ENCODE measurements at places on chromosomes 2 and 18. TPM values are rescaled to one million over a fixed set of nuclear protein-coding genes. Genes with fewer than 3 reads are reported as not detected.

DNA sequence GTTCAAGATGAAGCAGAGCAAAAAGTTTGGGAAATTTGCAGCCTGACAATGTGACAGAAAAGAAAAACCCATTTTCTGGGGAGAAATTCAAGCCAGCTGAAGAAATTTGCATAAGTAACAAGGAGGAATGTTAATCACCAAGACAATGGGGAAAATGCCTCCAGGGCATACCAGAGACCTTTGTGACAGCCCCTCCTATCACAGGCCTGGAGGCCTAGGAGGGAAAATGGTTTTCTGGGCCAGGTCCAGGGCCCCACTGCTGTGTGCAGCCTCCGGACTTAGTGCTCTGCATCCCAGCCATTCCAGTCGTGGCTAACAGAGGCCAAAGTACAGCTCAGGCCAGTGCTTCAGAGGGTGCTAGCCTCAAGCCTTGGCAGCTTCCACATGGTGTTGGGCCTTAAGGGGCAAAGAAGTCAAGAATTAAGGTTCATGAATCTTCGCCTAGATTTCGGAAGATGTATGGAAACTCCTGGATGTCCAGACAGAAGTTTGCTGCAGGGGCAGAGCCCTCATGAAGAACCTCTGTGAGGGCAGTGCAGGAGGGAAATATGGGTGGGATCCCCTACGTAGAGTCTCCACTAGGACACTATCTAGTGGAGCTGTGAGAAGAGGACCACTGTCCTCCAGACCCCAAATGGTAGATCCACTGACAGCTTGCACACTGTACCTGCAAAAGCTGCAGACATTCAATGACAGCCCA is 314.1 kb upstream of the TRIB2 start:
- DNase-seq: no peak

- DNase-seq: peak; percentile 54
These were observed 10.2 kb downstream of the GPAT2 start for GRCh38 chr2:96024336-96025193.

- no peak for DNase-seq
These were observed 157.1 kb downstream of the PRPF40A start for GRCh38 chr2:152560166-152560565.

DNA sequence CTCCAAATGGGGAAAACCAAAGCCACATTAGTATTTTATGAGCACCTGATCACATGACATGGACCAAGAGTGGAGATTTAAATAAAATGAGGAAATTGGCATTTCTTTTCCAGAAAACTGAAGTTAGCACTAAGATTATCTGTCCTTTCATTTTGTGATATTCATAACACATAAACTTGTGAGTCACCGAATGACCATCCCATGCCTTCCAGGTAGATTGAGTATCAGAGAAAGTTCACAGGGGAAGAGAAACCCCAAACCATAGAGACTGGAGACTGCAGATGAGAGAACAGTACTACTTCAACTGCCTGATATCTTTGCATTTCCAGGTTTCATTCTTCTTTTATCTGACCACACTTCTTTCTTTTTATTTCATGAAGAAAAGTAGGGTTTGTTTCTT is 176.3 kb upstream of the LRP1B start:
- no peak for DNase-seq

Gene PHLPP1
- total RNA-seq: 29.2 TPM

Gene TRABD2A
- 7.6 TPM for total RNA-seq

Gene NEU2
- total RNA-seq: not detected

- DNase-seq: no peak
These were observed 78.7 kb downstream of the MYCN start for GRCh38 chr2:16019060-16019480.

DNA sequence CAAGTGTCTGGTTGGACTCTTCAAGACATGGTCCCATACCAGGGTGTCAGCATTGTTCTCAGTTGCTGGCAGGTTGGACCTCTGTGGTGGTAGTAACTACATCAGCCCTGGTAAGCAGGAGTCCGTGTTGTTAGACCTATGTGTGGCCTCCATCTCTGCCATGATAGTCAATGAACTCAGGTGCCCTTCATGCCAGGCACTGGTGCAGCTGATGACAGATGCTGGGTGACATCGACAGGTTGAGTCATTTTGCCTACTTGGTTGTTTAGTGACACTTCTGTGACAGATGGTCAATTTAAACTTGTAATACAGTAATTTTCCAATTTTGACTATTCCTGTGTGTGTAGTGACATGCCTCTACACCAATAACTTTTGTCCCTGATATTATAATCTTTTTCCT is 189.7 kb downstream of the SP3 start:
- no peak for DNase-seq

- DNase-seq: no peak
These were observed 12.1 kb downstream of the GALNT14 start for GRCh38 chr2:31125918-31126695.

DNA sequence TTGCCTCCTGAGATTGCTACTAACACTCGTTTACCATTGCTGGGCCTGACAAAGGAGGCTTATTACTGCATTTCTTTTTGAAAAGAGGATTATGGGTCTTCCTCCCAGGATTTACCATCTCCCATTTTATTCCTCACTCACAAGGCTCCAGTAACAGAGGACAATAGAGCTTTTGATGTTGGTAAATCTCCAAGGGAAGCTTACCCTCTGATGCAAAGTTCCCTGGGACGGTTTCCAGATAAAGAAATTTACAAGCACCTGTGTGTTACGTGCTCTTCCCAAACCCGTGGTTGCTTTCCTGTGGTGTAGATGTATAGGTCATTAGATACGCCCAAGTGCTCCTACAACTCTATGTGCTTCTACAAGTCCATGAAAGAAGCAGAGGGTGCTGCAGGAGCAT is 17.1 kb downstream of the VSNL1 start:
- peak; percentile 17 for DNase-seq

DNA sequence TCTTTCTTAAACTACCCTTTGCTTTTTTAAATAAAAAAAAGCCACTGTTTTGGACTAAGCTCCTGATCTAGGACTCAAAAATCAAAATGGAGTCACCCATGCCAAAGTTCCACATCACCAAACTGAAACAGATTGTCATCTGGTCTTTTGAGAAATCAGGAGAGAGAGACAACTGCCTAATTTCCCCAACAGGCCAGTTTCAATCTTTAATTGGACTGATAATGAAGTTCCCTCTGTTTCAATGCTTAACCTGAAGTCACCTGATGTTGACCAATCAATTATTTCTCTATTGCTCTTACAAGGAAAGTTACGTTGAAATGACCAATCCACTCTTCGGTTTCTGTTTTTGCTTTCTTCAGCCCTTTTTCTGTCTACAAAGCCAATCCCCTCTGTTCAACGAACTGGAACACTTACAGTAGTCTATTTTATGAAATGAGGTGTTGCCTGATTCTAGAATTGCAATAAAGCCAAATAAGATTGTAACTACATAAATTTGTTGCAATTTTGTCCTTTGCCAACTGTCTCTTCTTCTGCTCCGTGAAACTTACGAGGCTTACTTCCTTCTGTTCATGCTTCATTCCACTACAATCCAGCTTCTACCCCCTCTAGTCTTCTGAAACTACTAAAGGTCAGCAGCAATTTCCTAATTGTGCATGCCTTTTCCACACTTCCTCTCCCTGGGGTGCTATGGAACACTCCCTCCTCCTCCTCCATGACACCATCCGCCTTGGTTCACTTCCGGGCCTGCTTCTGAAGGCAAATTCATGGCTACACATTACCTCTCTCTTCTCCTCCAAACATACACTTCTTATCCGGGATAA is 95.2 kb upstream of the CD302 start:
- DNase-seq: no peak

- no peak for DNase-seq
These were observed 42.7 kb downstream of the TFCP2L1 start for GRCh38 chr2:121242175-121242875.

Gene ANKRD29
- total RNA-seq: 2.9 TPM

- DNase-seq: no peak
These were observed 26.6 kb downstream of the BIN1 start for GRCh38 chr2:127080226-127080937.

DNA sequence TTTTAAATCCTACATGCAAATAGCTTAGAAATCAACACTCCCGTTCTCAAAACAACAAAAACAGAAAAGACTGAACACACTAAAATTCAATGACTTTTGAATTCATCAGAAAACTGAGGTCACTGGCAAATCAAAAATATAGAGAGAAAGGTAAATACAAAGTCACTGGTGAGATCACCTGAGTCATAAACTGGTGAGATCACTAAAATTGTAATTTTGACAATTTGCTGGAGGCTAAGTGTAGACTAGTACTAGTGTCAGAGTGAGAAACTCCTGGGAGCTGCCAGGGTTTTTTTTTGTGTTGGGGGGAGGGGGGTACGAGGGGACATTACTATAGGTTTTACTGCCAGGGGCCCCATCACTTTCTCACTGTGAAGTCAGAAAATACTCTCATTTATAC is 1876.0 kb upstream of the CELF4 start:
- DNase-seq: no peak

- no peak for DNase-seq
These were observed 284.5 kb upstream of the EPAS1 start for GRCh38 chr2:46012618-46013240.

Gene NT5DC4
- not detected for total RNA-seq

Gene PROKR1
- 2.8 TPM for total RNA-seq

Gene RAB27B
- total RNA-seq: 0.11 TPM

DNA sequence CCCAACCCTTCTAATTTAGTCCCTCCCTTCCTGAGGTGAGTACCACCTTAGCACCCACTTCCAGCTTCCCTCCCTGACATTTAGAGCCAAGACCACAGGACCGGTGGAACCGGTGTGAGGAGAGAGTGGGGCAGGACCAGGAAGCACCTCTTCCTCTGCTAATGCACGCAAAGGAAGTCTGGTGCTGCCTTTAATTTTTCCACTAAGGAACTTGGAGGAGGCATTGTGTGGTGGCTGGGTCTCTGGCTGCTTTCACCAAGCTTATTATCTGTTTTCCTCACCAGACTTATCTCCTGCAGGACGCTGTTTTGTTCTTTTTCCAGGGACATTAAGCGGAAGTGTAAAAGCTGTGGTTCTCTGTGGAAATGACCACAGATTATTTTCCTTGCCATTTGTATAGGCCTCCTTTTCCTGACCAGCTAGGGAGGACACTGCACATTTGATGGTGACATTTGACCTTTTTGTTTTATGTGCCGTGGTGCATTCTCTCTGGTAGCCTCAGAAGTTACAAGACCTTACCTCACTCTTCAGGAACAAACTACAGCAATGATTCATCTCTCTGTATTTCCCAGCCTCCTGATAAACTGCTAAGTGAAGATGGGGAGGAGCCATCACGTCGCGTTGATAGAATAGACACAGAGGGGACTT is 39.8 kb upstream of the SPTBN1 start:
- DNase-seq: no peak

Gene ASPRV1
- 0.90 TPM for total RNA-seq

Gene ZNF521
- 1.6 TPM for total RNA-seq

DNA sequence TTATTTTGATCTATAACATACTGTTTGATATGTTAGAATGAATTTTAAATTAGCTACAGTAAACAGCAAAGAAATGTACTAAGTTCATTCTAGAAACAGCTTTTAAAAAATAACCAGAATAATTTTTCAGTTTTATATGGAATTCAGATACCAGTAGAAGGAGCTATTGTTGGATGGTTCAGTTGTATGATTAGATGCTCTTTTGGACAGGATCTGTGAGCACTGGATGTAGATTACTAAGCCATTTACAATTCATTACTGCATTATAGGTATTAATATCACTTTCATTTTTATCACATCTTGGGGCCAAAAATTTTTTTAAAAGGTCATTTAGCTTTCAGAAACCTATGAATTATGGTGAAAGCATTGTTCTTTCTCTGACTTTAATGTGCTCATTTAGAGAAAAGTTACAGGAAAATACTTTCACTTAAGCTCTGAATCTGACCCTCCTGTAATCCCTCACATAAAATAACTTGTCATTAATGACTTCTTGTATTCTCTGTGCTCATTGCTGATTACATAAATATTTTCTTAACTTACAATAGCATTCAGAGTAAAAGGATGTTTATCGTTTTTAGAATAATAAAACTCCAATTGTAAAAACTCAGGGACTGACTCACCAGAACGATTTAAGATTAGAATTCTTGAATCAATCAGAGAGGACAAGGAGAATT is 750.2 kb downstream of the SLC4A3 start:
- DNase-seq: no peak

Gene CSRNP3
- 4.3 TPM for total RNA-seq

GRCh38 chr2:28745876-28746275 is 5.8 kb upstream of the PPP1CB start:
- no peak for DNase-seq

- peak; percentile 28 for DNase-seq
These were observed 26.6 kb upstream of the LANCL1 start for GRCh38 chr2:210503001-210503623.

- no peak for DNase-seq
These were observed 6.2 kb downstream of the IMPA2 start for GRCh38 chr18:11987527-11987926.

Gene GDF7
- total RNA-seq: 1.4 TPM

Gene ANKRD36C
- total RNA-seq: 4.8 TPM

Gene SCN1A
- total RNA-seq: 0.07 TPM

DNA sequence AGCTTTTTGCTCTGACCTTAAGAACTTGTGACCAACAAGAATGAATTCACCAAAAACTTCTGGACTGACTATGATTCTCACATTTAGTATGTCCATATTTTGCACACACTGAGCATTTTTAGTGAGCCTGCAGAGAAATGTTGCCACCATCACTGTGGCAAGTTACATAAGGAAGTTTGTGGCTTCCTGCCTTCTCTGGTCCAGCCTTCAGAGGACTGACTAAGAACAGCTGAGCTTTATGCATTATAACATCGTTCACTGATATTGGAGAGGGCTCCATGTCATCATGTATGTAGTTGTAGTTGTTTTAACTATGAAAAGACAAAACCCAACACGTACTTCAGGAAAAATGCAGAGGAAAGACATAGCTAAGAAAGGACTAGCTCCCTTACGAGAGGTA is 218.0 kb upstream of the CRIM1 start:
- DNase-seq: no peak

DNA sequence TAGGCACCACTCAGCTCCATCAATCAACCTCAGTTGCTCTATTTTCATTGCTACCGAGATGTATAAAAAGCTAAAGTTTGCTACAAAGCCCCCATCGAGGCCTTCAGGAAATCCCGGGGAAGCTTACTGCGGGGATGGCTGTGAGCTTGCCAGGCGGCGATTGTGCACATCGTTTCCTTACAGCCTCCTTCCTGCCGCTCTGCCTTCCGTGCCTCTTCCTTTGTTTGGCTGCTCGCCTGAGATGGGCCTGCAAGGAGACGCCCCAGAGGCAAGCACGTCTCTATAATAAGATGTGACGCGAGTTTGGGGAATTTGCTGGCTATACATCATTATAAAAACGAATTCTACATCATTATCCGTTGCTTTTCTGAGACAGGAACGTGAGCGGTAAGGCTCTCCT is 41.6 kb downstream of the DHRS9 start:
- no peak for DNase-seq

DNA sequence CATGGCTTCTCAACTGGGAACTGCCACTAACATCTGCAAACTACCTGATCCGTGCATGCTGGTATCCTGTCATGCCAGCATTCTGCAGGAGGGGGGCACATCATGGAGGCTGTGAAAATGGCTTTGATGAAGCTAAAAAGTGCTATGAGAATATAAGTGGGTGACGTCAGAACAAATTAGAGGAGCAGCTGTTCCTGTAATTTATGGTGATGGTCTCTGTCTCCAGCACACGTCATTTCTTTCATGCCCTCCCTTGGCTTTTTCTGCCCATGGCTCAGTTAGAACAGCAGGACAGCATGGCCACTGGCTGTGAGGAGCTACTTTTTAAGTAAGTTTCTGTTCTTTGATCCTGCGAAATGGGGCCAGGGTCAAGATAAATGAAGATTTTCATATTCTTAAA is 466.3 kb downstream of the THSD7B start:
- no peak for DNase-seq
